Activated effector memory CD4-positive, alpha-beta T cell treated with anti-CD3 and anti-CD28 coated beads, Interleukin-2, amount 50 U/mL, for 16 hours (primary cell): ENCODE measurements at places on chromosomes 1 and 21.
A peak's percentile ranks its signal among the peaks of the same experiment; 100 is the strongest.

GRCh38 chr1:74772945-74773344 is 40.0 kb downstream of the TYW3 start:
- DNase-seq, result no peak

DNA sequence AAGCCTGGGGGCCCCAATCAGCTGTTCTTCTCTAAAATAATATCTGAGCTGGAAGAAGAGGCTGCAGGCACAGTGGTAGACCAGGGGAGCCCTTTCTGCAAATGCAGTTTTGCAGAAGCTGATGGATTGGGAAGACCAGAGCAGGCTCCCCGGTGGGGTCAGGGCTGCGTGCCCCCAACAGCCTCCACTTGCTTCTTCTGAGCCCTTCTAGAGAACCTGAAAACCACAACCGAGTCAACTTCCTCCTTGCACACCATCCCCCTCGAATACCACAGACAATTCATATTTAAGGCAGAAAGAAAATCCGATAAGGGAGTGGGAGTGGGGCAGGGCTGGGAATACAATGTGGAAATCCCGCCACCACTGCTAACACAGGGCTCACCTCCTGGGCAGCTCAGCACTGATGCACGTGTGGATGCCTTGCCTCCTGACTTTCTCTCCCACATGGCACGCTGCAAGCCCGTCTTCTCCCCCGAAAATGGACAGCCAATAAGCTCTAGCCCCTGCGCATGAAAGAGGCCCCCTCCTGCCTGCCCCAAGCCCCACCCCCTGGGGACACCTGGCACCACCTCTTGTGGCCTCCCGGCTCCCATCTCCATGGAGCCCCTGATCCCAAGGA is 25.4 kb upstream of the ALDH4A1 start:
- DNase-seq, result peak; percentile 74

GRCh38 chr1:92791487-92792066 is 6.7 kb upstream of the EVI5 start:
- no peak for DNase-seq

DNA sequence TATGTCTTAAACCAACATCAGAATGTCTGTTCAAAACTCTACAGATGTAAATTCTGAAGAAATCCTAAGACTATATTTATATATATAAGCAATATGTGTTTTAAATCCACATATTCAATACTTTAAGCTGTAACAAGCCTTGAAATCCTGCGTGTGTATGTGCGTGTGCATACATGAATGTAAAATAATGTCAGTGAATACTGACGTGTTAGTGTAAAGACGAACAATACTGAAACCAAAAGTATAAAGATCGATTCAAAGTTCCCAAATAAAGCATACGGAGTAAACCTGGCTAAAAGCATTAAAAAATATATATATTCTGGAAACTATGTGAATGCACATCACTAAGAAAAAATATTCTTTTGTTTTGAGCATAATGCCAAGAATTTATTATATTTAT is 668.6 kb upstream of the NCAM2 start:
- no peak for DNase-seq

GRCh38 chr21:29164323-29164942 is 34.0 kb downstream of the MAP3K7CL start:
- DNase-seq, result no peak

DNA sequence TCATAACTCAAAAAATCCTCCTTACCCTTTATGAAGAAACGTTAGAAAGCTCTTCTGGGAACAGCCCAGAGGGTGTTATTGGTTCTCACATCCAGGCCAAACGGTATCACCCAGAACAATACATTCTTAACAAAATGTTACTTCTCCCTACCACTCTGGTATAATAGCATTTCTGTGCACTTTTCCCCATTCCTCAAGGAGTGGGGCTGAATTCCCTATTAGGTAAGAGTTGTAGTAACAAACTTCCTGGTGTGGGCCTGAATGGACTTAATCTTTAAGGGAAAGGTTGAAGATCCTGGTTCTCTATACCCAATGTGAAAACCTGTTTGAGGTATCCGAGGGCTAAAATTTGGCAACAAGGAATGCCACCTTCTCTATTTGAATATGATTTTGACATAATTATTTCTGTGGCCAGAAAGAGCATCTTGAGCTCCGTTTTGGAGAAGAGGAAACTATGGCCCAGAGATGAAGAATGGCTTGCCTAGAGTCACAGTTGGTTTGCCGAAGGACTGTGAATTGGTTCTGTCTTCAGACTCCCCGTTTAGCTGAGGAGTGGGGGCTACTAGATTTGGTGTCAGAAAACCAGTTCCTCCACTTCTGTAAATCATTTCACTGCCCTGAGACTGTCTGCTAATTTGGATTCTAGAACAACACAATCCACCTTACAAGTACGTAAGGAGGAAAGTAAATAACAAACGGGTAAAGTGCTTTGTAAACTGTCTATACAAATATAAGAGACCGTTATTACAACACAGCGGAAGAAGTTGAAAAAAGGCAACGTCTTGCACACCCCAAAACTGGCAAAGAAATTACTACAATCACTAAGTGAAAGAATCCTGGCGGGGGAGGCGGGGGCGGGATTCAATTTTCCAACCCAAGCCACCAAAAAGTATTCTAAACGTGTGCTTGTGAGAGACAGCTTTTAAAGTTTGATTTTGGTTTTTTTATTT is 2.3 kb downstream of the ANP32E start:
- DNase-seq, result peak; percentile 85
